ENCODE measurements at places on chromosomes 4 and X.

- DNase-seq: no peak
Observed at GRCh38 chr4:100988876-100989275, 358.4 kb downstream of the PPP3CA start.

GRCh38 chr4:41540687-41541086 is 2.7 kb downstream of the LIMCH1 start:
- DNase-seq: no peak

DNA sequence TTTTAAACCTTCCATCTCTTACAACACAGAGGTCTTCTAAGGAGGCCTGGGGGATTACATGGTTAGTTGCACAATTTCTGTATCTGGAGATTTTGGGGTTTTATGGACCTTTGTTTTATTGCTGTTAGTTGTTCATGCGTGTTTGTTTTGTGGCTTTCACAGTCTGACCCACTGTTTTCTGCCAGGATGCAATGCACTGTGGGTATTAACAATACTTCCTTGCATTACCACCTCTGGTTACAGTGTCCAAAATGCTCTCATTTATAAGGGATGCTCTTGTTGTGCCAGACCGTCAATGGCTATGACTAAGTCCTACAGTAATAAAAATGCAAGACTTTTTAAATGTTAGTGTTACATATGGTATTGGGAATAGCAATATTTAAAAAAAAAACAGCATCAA is 730.2 kb downstream of the KCTD8 start:
- no peak for DNase-seq

GRCh38 chr4:51870441-51871188 is 27.7 kb downstream of the DCUN1D4 start:
- DNase-seq: no peak

- DNase-seq: no peak
Observed at GRCh38 chr4:100369871-100370270, 148.0 kb downstream of the EMCN start.

GRCh38 chrX:105752338-105752956 is 69.9 kb upstream of the NRK start:
- DNase-seq: no peak

GRCh38 chrX:10617999-10618351 is 2.4 kb downstream of the MID1 start:
- no peak for DNase-seq

DNA sequence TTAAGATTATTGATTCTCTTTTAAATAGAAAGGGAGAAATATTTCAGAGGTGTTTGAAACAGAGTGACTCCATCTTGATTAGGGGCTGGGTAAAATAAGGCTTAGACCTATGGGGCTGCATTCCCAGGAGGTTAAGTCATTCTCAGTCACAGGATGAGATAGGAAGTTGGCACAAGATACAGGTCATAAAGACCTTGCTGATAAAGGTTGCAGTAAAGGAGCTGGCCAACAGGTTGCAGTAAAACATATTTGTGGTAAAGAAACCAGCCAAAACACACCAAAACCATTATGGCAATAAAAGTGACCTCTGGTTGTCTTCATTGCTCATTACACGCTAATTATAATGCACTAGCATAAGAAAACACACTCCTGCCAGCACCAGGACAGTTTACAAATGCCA is 165.0 kb downstream of the SPIN4 start:
- DNase-seq: no peak

DNA sequence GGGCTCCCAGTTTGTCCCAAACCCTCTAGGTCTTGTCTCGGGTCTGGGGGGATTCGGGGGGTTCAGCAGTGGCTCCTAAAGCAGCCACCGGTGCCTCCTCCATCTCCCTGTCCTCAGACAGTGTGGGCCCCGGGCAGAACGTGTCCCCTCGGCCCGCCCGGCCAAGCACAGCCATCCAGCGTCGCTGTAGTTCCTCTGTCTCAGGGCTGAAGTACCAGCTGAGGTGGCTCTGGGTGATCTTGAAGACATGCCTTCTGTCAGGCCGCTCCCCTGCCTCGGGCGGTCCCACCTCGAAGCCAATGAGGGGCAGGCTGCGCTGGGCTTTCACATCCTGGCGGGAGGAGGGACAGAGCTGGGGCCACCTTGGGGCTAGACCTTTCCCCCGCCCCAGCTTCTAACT is 5.9 kb downstream of the TSR2 start:
- no peak for DNase-seq

- no peak for DNase-seq
Observed at GRCh38 chr4:70511365-70511764, 7.0 kb upstream of the AMTN start.

- no peak for DNase-seq
Observed at GRCh38 chr4:138223231-138223910, 18.8 kb downstream of the SLC7A11 start.

- no peak for DNase-seq
Observed at GRCh38 chr4:2846172-2846571, 2.5 kb downstream of the ADD1 start.

DNA sequence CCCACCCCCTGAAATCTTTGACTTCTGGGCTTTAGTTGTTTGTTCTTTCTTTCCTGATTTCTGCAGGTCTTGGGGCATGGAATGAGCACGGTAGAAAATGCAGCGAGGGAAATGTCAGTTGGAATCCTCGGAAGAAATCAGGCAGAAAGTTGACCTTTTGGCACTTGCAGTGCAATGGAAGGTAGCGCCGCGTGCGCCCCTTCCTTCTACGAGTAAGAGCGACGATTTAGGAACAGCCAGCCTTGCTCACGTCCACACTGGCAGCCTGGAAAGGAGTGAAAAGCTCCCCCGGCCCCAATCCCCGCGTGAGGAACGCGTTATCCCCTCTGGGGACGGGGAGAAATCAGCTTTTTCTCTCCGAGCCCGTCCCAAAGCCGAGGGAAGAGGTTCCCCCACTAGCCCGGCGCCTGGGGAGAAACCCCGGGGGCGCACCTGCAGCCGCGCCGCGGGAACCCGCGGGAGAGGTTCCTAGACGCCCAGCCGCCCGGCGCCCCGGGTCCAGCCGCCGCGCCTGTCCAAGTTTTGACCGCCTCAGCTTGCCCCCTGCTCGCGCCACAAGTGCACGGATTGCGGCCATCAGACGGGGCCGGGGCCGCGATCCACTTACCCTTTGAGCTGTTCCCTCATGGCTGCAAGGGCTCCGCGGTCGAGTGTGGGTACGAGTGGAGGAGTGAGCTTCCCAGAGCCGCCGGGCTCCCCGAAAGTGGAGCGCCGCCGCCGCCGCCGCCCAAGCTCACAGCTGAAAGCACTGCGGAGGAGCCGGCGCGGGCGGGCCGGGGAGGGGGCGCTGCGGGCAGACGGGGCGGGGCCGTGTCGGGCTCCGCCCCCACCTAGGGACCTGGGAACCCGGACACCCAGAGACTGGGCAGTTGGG is 194.6 kb upstream of the FTHL17 start:
- peak; percentile 26 for DNase-seq

DNA sequence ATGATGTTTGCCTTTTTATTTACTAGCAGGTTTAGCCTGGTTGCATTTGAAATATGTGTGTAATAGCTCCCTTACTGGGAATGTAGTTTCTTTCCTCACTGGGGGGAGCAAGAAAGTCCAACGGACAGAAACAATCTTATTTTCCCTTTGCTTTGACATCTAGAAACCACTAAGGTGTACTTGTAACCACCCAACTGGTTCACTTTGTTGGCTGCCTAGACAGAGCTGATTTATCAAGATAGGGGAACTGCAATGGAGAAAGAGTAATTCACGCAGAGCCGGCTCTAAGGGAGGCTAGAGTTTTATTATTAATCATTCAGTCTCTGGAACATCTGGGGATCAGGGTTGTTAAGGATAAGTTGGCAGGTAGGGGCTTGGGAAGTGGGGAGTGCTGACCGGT is 30.3 kb downstream of the XG start:
- no peak for DNase-seq

DNA sequence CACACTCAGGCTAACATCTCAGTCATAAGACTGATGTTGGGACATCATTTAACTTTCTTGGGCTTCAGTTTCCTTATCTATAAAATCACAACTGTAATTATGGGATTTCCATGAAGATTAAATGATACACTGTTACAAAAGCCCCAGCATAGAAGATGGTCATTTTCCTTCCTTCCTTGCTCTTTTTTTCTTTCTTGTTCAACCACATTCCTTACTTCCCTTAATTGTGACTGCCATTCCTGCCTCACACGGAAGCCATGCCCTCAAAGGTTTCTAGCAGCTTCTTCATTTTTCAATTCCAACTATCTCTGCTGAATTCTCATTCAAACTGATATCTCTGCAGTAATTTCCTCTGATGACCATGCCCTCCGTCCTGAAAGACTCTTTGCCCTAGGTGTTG is 311.8 kb downstream of the PPP3CA start:
- DNase-seq: no peak

DNA sequence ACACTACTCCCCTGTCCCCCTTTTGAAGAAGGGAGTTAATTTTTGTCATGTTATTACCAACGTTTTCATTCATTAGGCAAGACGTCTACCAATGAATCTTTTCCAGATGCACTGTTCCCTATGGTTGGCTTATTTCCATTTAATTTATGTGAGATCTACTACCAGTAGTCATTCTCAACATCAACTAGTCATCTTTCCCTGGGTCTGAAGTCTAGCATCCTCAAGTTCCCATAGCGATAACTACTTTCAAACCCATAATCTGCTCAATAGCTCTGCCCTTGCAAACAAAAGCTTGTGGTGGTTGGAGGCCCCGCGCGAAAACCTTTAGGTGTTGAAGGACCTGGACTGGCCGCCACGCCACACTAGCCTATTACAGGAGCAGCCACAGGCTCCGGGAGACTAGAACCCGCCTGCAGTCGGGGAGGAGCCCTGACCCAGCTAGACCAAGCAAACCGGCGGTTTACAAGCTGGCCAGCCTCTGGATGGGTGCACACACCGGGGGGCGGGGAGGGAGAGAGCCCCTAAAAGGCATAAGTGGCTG is 746 bp downstream of the PPAT start:
- DNase-seq: no peak

- DNase-seq: no peak
Observed at GRCh38 chr4:143083756-143084472, 100.8 kb upstream of the USP38 start.

GRCh38 chr4:140187316-140187695 is 33.3 kb upstream of the MAML3 start:
- no peak for DNase-seq

DNA sequence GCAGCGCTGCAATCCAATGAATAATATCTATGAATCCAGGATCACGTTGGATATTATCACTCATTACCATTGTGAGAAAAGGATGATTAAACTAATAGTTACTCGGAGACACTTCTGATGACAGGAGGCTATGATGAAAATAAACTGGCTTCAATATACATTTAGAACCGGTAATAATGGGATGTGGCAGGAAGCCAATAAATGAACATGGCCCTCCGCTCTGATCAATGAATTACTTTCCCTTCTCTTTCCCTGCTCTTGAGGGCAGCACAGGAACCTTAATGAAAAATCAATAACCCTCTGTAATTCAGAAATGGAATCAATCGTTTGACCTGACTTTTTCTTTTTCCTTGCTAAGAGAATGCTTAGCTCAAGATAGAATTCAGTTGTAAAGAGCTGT is 103.9 kb upstream of the PAQR3 start:
- DNase-seq: no peak

DNA sequence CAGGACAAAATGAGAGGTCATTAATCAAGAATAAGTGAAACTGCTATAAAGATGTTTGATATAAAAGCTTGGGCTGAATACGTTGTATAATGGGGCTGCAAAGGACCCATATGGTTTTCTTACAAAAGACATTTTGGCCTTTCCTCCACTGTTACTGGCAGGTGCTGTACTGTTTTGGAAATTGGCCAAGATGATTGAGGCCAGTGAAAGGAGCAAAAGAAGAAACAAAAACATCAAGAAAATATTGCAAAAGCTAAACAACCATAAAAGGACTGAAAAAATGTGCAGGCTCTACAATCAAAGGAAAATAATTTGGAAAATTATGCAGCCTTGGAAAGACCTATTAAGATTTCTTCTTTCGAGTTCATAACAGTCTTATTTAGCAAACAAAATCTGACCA is 222.2 kb upstream of the PPP1R2C start:
- no peak for DNase-seq

GRCh38 chr4:7186516-7187167 is 5.7 kb upstream of the SORCS2 start:
- DNase-seq: no peak

DNA sequence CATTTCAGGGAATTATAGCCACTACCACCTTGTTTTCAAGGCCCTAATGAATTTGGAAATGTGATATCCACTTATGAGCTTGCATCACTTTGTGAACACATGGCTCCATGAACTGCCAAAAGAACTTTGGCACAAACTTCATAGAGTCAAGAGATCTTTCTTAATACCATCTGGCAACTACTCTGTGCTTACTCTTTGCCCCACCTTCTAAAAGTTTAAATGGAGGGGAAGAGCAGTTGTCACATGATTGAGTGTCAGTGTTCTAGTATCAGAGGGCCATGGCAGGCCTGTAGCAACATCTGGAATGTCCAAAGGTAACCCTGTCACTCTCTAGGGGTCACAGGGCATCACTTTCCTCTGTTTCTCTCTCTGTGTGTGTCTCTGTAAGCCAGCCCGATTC is 2.6 kb upstream of the ADH1B start:
- DNase-seq: no peak

GRCh38 chr4:165826166-165826565 is 46.9 kb upstream of the TLL1 start:
- DNase-seq: no peak

DNA sequence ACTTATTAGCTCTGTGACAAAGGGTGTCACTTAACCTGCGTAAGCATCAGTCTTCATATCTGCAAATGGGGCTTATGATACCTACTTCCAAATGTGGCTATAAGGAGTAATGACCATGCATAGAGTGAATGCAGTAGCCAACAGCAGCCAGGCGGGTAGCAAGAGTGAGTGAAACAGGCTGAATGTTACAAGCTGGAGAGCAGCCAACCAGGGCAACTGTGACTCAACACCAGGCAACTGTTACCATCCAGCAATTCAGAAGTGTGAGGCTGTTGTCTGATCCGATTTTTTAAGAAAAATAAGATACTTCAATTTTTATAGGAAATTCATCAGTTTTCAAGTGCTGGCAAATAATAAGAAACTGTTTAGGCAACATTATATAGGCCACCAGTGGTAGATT is 270.2 kb upstream of the TAPT1 start:
- DNase-seq: no peak

GRCh38 chrX:24498975-24499374 is 33.9 kb downstream of the PDK3 start:
- DNase-seq: no peak

GRCh38 chr4:147836807-147837206 is 104.9 kb downstream of the ARHGAP10 start:
- no peak for DNase-seq

DNA sequence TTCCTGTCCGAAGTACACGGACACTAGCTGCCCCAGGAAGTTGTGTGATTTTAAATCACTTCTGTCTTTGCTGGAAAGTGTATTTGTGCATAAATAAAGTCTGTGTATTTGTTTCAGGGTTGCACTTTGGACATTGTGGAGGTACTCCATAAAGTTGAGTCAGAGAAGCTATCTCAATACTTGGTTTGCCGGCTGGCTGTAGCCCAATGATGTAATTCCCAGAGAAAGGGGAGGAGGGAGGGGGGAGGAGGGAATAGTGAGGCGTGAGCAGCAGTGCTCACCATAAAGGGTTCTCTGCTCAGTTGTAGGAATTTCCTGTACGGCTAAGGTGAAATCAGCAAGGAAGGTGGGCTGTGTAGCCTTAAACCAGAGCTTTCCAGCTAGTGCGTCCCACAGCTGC is 7.5 kb downstream of the APEX2 start:
- no peak for DNase-seq

All from C1 segment of cervical spinal cord (tissue), 14 donors.